ENCODE measurements at places on chromosomes 12 and 14.

DNA sequence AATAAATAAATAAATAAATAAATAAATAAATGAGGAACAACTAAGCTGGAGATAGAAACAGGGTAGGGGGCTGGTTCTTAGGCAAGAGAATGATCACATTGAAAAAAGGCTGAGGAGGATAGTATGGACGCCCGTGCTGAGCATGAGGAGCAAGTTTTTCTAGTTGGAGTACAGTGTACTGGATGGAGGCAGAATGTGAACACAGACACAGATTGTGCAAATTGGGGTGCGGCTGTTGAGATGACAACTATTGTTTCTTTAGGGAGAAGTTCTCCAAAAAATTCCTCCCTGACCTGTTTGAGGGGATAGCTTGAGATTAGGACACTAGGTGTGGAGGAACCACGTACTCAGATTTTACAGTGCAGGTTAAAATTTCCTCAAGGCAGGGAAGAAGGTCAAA, 979 bp upstream of the BIN2 start:
- DNase-seq, result no peak

DNA sequence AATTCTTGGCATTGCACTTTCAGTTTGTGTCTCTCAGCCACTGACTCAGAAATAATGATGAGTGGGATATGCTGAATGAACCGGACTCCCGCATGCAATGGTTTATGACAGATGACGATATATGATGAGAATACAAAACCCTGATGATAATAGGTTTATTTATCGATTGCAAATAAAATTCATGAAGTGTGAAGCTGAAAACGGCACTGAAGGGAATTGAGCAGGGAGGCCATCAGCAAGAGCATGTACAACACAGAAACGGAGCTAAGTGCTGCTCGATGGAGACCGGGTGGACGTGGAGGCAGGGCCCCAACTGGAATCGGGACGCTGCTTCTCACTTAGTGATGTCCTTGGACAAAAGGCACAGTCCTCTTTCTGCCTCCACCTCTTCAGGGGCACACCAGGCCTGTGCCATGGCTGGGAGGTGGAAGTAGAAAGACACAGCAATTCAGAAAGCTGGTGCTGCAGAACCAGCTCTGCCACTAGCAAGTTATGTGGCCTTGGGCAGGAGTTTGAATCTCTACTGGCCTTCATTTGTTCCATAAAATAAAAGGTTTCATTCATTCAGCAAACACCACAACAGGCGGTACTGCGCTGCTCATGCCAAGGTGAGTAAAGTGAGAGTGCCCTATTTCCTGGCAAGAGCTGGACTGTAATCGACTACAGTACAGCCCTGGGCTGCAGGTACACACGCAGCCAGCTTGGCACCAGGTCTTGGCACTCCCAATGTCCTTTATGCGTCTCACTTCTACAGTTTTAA, 117.0 kb downstream of the EGLN3 start:
- no peak for DNase-seq

DNA sequence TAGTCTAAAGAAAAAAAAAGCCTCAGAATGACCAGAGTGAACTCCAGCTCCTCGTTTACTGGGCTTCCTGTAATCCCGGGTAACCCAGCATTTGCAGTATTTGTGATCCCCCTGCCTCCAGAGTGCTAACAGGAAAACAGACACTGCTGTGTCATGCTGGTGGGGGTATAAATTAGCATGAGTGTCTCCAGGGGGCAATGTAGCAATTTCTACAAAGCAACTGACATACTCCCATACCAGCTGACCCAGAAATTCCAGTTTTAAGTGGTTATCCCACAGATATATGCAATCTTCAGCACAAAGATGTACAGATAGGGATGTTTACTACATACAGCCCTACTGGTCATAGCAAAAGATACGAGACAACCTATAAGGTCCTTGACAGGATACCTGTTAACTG, 18.8 kb downstream of the TTC7B start:
- DNase-seq, result no peak

- no peak for DNase-seq
Measured at GRCh38 chr12:31874961-31875608, 84.1 kb upstream of the RESF1 start.
